Stimulated activated CD4-positive, alpha-beta T cell treated with anti-CD3 and anti-CD28 coated beads, Interleukin-15, amount 100 ng/mL, for 48 hours (primary cell): ENCODE measurements at places on chromosomes 12 and 14.

- DNase-seq, result no peak
These were observed 358.4 kb downstream of the DPF3 start for GRCh38 chr14:72535485-72535884.

DNA sequence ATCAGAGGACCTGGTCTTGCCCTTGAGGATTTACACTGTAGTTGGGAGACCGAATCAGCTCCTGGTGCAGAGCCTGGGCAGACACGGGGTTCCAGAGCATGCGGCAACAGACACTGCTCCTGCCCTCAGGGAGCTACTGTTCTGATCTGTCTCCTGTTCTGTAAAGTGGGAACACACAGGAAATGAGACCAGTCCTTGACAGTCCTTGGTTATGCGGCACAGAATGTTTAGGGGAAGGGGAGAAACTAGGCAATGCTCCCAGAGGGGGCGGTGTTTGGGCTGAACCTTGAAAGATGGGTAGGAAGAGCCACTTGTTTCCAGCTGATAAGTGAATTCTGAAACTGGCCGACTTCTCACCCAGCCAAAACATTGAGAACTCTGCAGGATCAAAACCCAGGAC lies 132.4 kb downstream of the ZFP36L1 start:
- DNase-seq, result no peak

DNA sequence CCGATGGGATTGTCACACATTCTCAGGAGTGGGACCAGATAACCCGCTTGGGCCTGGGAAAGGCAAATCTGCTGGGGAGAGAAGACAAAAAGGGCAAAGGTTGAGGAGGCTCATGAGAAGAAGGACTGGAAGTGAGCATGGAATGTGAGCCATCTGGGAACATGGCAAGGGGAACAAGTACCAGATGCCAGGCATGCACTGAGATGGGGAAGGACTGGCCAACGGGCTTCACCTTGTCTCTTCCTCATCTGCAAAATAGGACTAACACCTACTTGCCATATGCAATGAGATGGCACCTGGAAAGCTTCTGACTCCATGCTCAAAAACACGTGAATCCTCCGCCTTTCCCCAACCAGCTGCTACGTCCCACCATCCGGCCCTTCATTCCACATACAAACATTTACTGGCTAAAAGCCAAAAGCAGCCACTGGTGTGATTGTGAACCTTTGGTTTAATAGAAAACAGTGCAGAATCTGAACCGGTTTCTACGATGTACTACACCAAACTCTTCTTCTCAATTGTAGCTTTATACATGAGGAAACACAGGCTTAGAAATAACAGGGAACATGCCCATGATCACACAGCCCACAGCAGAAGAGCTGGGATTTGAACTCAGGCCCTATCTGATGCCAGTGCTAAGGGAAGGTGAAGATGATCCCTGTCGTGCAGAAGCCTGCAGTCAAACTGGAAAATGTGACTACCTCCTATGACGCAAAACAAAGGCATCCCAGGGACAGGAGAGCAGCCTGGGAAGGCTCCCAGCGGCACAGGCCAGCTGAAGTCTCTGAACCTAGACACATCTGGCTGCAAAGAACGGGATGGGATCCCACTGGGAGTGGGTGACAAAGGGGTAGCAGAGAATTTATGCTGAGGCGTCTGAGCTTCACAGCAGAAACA lies 112.1 kb downstream of the TTC7B start:
- DNase-seq, result no peak

DNA sequence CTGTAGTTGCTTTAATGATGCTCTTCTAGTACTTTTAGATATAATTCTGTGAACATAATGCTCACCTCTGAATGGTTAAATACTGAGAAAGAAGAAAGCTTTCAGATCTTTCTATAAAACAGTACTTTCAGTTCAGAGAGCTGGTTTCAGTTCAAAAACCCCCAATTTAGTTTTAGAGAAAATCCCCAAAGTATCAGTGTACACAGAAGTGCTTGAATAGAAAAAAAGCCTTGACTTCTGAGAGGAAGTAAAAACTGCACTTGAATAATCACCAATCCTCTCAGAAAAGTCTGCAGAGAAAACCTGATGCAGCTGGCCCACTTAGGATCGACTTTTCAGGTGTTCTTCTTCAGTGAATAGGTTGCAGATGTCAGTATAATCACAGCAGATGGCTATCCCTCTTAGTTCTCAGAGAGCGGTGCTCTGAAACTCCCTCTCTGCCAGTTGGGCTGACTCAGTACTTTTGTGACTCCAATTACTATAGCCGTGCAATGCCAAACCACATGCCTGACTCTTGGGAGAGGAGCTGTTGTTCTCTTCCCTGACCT lies 616.3 kb downstream of the LRFN5 start:
- no peak for DNase-seq

DNA sequence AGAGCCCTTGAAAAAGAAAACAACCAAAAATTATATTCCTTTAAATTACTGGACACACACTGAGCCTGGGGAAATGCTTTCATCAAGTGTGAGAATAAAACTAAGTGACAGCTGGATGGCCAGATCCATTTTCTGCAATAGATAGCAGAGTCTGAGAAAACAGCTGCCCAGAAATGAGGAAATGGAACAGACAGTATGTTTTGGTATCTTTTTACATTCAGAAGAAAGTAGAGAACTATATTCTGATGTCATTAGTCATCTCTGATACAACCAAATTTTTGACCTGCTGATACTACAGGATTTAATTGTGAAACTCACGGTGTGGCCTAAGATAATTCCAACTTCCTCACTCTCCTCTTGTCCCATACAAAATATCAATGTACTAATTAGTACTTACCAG lies 78.2 kb downstream of the HMGA2 start:
- DNase-seq, result no peak

GRCh38 chr14:29709490-29709889 lies 218.2 kb downstream of the PRKD1 start:
- DNase-seq, result no peak

GRCh38 chr14:73344319-73344718 lies 107.0 kb downstream of the PAPLN start:
- DNase-seq, result no peak

DNA sequence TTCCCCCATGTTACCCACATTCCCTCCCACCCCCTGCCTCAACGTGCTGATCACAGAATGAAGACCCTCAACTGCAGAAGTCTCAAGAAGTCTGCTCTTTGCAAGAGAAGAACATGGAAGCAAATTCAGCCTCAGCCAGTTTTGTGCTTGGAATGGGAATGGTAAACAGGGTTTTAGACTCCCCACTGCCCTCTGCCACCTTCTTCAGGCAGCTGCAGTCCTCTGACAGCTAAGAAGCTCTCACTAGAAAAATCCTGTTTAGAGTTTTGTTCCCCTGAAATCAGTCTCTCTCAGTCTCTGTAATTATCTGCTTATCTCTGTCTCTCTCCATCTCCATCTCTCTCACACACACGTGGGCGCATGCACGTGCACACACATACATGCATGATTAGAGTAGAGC lies 85.4 kb downstream of the CRACR2A start:
- DNase-seq, result no peak

DNA sequence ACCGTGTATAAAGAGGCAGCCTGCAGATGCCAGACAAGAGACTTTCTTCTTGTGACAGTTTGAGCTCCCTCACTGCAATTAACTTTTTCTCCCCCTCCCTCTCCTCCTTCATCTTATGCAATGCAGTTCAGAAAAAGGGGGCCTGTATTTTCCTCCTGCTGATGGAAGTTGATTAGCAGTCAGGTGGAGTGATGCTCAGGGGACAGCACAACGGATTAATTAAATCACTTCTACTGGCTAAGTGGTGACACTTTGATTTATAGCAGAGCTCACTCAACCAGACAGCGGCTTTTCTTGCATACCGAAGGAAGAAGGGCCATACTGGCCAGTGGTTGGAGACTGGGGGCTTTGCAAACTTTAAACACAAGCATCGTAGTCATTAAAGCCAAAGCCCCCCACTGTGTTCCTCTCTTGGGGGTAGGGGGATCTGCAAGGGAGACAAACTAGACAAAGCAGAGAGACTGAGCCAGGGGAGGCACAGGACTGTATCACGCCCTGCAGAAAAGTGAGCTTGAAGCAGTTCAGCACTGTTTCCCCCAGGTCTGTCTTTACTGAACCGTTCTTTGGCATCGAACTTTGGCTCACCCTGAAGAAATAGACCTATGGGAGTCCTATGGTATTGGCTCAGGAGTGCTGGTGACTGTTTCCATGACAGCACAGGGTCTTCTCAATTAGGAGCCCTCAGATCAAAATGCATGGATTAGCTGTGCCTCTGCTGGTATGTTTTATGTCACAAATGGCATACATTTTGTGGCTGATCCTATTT lies 47.7 kb downstream of the SPRING1 start:
- DNase-seq, result no peak

DNA sequence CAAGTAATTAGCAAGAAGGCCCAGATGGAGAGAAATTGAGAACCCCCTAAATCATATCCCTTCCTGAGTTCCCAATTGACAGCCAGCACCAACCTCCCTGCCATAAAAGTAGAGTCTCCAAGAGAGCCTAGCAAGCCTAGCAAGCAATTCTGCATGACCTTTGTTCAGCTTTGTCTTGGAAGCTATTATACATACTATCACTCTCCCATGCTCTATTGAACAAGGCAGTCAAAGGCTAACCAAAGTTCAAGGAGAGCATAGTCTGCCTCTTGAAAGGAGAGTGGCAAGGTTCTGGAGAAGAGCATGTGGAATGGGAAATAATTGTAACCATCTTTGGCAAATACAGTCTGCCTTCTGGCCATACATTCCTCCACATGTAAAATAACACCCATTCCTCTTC lies 7.8 kb downstream of the ACOT4 start:
- no peak for DNase-seq

DNA sequence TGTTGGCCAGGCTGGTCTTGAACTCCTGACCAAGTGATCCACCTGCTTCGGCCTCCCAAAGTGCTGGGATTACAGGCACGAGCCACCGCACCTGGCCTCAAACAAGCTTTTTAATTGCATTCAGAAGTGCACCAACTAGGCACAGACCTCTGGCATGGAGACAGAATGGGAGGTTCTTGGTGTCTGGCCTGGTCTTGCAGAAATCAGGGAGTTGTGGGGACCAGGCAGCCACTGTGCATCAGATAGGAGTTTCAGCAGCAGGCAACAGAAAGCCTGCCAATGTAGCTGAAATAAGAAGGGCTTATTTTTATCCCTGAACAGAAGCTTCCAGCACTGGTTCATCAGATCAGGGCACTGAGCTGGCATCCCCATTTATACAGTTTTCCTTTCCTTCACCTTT lies 22.2 kb upstream of the TCL1B start:
- DNase-seq, result no peak

DNA sequence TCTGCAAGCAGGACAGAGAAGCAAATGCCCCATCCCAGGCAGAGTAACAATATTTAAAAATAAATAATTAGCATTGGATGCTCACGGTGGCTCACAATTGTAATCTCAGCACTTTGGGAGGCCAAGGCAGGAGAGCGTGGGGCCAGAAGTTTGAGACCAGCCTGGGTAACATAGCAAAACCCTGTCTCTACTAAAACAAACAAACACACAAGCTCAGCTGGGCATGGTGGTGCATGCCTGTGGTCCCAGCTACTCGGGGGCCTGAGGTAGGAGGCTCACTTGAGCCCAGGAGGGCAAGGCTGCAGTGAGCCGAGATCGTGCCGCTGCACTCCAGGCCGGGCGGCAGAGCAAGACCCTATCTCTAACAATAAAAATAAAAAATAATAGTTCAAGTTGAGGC lies 74.7 kb upstream of the NCOR2 start:
- no peak for DNase-seq

GRCh38 chr12:131634037-131634436 lies 76.9 kb upstream of the SFSWAP start:
- no peak for DNase-seq

DNA sequence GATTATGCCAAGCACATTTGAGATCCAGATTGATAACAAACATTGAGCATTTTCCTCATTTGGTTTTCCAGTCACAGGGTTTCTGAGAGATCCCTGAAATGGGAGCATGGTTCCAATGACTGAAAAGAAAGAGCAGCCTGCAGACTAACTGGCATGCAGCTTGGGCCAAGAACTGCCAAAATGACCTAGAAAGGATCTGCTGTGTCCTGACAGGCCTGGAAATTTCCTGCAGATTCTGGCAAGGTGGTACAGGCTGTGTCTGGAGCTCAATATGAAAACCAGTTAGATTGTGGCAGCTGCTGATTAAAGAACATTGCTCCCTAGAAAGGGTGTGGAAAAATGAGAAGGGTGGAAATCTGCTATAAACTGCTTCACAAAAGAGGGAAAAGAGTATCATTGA lies 417.3 kb downstream of the IPO8 start:
- DNase-seq, result no peak

- DNase-seq, result no peak
These were observed 7.3 kb upstream of the M6PR start for GRCh38 chr12:8956772-8957171.

DNA sequence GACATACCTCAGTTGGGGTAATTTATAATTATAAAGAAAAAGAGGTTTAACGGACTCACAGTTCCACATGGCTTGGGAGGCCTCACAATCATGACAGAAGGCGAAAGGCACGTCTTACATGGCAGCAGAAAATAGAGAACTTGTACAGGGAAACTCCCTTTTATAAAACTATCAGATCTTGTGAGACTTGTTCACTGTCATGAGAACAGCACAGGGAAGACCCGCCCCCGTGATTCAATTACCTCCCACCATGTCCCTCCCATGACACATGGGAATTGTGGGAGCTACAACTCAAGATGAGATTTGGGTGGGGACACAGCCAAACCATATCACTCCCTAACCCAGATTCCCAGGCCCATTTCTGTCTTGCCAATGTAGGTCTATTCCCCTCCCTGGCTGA lies 22.1 kb downstream of the MYO1H start:
- DNase-seq, result no peak

DNA sequence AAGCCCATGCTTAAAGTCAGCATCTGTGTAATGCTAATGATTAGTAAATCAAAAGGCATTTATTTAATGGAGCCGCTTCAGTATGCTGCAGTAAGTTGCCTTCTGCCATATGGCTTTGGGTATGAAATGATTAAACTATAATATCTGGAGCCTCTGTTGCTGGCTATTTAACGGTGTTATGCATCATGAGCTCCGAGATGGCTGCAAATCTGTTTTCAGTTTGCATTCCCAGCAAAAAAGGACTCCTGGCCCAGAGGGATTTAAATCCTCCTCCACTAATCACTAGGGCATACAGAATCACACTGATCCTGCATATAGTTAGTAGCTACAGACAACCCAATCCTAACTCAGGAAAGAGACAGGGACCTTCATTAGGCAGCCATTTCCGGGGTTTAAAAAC lies 171.5 kb upstream of the EEA1 start:
- DNase-seq, result no peak
